HepG2 (cell line): ENCODE measurements at places on chromosomes 3 and 15. TPM values are rescaled to one million over a fixed set of nuclear protein-coding genes. Genes with fewer than 3 reads are reported as not detected.

DNA sequence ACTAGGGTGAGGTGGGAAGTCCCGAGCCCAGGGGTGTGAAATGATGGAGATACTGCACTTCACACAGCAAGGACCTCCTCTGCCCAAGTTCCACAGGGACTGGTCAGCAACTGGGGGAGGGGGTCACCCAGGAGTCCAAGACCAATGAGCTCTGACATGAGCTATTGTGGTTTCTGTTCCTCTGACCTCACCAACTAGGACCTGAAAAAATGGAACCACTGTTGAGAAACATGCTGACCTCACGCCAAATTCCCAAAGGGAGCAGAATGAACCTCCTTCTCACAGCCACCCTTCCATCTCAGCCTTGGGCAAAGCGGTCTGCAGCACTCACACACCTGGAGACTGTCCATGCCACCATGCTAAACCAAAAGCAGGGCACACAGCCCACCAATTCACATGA is 69.3 kb downstream of the LRIG1 start:
- no peak for DNase-seq

DNA sequence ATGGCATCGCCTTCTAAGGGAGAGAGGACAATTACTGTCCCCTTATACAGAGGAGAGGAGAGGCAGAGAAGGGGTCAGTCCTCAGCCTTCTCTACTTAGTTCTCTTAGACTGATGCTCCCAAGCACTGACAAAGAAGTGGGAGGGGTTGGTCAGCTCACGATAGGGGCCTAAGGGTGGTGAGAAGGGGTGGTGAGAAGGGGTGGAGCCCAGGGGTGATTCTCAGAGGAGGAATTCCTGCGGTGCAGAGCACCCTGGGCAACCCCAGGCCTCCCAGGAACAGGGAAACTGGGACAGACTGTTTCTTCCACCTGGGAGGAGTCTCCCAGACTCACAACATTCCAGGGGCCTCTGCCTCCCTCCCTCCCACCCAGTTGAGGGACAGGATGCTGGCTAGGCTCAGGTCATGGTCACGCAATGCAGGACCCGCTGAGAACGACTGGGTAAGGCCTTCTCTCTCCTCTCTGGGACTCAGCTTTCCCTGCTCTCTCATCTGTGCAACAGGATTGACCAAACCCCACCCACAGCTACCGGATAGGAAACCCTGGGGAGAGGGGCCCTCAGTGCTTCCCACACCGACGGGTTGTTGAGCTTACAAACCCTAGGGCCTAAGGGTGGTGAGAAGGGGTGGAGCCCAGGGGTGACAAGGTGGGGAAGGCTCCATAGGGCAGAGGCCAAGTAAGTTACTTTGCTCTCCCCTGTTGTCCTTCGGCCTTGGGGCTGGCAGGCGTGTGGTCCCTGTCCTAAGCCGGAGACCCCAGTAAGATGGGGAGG is 1.5 kb downstream of the TPRA1 start:
- DNase-seq, result peak; percentile 23

DNA sequence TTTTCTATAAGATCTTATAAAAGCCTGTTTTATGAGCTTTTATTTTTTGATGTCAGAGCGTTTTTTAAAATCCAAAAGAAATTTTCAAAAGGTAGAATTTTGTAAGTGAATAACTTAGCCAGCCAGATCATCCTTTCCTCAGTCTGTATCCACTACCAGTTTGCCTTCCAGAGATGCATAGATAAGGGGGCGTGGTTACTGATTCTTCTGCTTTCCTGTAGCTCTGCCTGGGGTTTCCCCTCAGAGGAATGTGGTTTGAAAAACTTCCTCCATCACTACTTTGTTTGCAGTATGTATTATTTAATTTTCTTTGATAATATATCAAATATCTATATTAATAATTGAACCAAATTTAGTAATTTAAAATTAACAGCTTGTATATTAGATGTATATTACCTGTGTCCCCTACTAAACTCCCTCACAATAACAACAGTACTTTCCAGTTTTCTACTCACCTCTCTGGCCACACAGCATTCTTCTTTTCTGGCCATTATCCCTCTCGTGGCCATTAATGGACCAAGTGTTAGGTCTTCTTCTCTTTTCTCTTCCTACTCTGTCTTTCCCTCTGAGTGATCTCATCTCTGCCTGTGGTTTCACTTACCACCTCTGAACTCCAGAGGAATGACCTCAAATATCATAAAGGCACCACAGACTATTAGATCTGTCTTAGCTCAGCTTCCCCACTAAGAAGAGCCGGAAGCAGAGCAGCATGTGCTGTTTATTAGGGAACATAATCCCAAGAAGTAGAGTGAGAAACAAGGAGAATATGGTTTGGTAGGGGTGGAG is 239.7 kb downstream of the UBE2E2 start:
- DNase-seq, result no peak

GRCh38 chr15:80059786-80060355 is 395 bp downstream of the ZFAND6 start:
- DNase-seq, result peak; percentile 24

DNA sequence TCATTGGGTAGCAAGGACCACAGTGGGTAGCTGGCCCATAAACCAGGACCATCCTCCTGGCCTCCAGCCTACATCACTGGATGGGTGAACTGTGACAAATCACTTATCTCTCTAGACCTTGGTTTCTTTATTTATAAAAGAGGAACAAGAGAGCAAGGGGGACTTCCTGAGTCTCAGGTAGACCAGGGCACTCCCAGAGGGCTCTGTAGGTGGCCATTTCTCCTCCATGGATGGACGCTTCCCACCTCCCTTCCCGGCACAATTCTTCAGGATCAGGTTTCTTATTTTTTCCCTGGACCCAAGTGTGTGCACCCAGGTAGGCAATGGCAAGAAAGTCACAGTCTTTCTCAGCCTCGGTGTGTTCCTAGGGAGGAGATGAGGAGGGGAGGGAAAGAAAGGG is 41.4 kb upstream of the SPATA12 start:
- no peak for DNase-seq

DNA sequence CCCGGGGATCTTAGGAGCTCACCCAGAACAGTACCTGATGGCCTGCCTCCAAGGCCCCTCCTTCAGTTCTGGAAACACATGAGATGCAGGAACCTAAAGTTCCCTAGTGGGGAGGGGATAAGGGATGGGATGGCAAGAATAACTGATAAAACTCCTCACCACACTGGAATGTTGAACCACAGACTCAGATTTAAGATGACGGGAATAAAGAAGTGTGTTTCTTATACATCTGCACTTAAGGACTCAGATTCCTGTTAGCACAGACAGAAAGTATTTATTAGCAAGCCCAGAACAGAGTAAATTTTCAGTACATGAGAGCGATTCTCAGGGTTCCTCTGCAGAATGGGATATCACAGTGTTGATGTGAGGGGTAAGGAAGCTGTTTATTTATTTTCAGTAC is 245.2 kb downstream of the TLE3 start:
- DNase-seq, result no peak

GRCh38 chr3:154660811-154661210 is 230.8 kb upstream of the GPR149 start:
- no peak for DNase-seq

DNA sequence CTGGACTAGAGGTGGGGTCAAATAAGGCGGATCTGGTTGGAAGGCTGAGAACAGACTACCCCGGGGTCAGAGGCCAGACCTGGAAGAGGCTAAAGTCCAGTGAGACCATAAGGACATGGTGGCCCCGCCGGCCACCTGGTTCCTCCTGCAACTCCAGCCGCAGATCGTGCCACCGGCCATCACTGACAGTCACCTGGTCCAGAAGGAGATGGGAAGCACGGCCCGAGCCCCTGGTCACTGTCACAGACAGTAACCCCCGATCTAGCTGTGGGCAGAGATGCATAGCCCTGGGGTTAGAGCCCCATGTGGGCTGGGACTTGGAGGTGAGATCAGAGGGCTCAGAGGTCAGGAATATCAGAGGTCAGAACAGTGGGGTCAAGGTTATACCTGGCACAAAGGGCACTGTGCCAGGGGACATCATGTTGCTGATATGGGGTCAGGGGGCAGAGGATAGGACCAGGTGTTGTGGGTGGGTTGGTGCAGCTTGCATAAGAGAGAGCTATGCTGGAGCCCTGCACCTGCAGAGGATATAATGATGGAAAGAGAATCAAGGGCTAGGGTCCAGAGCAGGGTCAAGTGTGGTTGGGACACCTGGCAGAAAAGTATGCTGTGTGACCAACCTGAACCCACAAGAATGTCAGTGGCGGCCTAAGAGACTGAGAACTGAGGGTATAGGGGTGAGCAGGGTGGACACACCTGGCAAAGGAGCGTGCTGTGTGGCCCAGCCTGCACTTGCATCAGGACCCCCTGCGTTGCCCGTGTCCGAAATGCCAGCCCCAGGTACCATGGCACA is 9.6 kb downstream of the CELSR3 start:
- no peak for DNase-seq

- no peak for DNase-seq
Measured at GRCh38 chr3:111700054-111700453, 104.9 kb upstream of the ZBED2 start.

DNA sequence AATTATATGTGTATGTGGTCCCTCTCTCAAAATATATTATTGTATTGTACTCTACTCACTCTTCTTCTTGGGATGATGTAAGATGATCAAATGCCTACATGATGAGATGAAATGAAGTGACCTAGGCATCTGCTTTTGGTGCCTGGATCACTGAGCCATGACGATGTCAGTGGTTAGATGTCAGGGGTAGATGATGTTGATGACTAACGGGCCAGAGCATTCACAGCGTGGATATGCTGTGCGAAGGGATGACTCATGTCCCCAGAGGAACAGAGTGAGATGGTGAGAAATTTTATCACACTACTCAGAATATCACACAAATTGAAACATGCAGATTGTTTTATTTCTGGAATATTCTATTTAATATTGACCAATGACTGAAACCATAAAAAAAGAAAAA is 233.9 kb upstream of the CADM2 start:
- no peak for DNase-seq

- no peak for DNase-seq
Measured at GRCh38 chr3:156483426-156483825, 71.5 kb downstream of the SSR3 start.

DNA sequence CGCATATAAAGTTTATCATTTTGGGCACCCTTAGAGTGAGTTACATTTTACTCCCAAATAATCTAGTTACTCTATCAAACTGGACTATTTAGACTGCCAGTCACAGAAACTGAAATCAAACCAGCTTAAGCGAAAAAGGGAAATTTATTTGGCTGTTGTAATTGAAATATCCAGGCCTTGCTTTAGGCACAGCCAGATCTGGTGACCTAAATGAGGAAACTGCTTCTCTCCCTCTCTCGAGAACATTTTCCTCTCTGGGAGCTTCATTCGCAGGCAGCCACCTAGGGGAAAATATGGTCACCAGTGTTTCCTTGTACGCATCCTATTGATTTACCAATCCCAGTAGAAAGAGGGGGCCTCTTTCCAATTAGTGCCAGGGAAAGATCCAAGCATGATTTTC is 175.3 kb upstream of the MITF start:
- no peak for DNase-seq

GRCh38 chr15:39183164-39183881 is 397.6 kb upstream of the THBS1 start:
- DNase-seq, result no peak

Gene PLIN1
- polyA plus RNA-seq, result 0.74 and 0.78 TPM in 2 replicates

Gene FGD5
- 0.17 TPM in 1 of 2 replicates, not detected in the other for polyA plus RNA-seq

Gene SLC22A14
- 0.03 TPM in 1 of 2 replicates, not detected in the other for polyA plus RNA-seq

Gene MYZAP
- polyA plus RNA-seq, result not detected in 2 replicates

Gene SPATA12
- 0.16 and 0.25 TPM in 2 replicates for polyA plus RNA-seq

Gene AADACL2
- not detected in 2 replicates for polyA plus RNA-seq
